ENCODE measurements at places on chromosomes 4 and X. TPM values are rescaled to one million over a fixed set of nuclear protein-coding genes. Genes with fewer than 3 reads are reported as not detected.

DNA sequence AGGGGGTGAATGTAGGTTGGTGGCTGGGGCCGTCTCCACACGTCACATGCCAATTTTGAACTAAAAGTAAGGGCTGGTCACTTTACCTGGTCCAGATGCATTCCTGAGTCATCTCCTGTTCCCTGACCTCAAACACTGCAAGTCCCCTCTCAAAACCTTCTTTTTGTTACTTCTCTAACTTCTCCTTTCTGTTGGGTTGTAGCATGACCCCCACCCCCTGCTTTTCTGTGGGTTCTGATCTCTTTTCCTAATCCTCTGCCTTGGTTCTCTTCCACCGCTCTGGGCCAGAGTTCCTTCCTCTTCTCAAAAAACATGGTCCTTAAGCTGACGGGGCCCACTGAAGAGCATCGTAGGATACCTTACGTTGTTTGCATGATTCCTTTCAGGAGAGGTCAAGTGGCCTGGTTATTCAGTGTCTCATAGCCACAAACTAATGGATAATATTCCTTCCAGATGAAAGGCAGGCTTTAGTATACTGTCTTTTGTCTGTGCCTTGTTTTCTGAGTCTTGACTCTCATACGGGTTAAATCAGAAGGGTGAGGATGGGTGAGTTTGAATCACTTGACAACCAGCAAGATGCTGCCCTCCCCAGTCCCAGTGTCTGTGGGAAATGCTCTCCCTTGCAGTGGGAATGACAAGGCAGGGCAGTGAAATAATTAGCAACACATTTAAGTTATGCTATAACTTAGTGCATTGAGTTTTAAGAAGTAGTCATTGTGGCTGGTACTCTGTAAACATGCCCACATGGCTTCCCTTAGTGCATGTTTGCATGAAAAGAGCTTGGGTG is 15.1 kb downstream of the SMS start:
- no peak overlapping the region for H3K4me3 ChIP-seq
- no peaks in the 10 kb centered on the region for H3K27me3 ChIP-seq
- no peaks in the 10 kb centered on the region for H3K36me3 ChIP-seq

The MAOB gene
- total RNA-seq = 19.6 TPM

The GAB1 gene
- total RNA-seq = 138 TPM

DNA sequence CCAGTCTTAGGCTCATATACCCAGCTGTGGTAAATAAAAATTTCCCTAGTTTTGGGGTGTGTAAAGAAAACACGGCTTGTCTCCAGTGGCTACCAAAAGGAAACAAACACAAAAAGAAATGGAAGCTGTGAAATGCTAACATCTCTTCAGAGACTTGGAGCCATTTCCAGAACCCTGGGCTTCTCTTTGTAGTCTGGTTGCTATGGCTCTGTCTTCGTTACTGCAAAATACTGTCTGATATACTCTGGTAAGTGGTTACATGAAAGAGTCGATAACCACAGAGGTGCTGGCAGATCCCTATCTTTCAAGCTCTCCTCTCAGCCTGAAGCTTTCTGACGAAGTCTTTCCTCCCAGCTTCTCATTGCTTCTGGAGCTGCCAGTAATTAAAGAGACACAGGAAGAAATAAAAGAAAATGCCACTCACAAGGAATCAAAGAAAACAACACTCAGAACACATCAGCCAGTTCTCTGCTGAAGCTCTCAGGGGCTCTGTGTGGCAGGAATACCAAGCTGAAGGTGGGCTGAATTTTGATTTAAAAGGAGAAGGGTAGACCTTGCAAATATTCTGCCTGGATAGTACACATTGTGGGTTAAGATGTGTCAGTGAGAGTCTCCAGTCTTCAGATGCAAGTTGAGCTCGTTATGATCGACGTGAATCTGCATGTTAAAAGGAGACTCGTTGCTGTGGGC is 107.6 kb upstream of the FAM9C start:
- H3K27ac ChIP-seq = no peak overlapping the region
- no peaks in the 10 kb centered on the region for H3K4me1 ChIP-seq
- H3K4me3 ChIP-seq = no peak overlapping the region
- no peak for DNase-seq
- H3K36me3 ChIP-seq = no peaks in the 10 kb centered on the region
- H3K27me3 ChIP-seq = no peaks in the 10 kb centered on the region

DNA sequence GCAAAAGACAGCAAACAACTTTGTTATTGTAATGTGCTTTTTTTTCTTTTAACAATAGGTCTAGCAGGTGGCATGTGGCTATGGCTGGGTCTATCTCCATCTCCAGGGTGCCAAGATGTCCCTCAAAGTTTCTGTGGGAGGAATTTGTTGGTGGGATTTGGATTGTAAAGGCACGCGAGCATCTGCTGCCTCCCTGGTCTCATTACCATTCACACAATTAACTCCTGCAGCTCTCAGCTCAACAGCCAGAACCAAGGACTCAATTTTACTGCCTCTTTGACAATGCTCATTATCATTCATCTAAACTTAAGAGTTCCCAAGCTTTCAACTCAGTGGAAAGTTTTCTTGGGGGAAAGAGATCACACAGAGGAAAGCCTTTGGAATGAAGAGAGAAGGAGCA is 10.9 kb upstream of the PCDH18 start:
- no peaks in the 10 kb centered on the region for H3K4me1 ChIP-seq
- H3K36me3 ChIP-seq = no peaks in the 10 kb centered on the region
- no peak overlapping the region for H3K27ac ChIP-seq
- no peak for DNase-seq
- H3K4me3 ChIP-seq = no peak overlapping the region

The TAB3 gene
- total RNA-seq = 17.2 TPM

- no peak overlapping the region for H3K27ac ChIP-seq
- H3K27me3 ChIP-seq = no peaks in the 10 kb centered on the region
- DNase-seq = no peak
- no peaks in the 10 kb centered on the region for H3K4me1 ChIP-seq
- no peaks in the 10 kb centered on the region for H3K36me3 ChIP-seq
- no peak overlapping the region for H3K4me3 ChIP-seq
Observed at GRCh38 chr4:87819281-87819919, 13.4 kb upstream of the MEPE start.

- no peaks in the 10 kb centered on the region for H3K4me1 ChIP-seq
- no peaks in the 10 kb centered on the region for H3K27me3 ChIP-seq
- H3K36me3 ChIP-seq = no peaks in the 10 kb centered on the region
Observed at GRCh38 chr4:138671606-138672084, 343.9 kb upstream of the NOCT start.

The NRK gene
- 12.2 TPM for total RNA-seq

DNA sequence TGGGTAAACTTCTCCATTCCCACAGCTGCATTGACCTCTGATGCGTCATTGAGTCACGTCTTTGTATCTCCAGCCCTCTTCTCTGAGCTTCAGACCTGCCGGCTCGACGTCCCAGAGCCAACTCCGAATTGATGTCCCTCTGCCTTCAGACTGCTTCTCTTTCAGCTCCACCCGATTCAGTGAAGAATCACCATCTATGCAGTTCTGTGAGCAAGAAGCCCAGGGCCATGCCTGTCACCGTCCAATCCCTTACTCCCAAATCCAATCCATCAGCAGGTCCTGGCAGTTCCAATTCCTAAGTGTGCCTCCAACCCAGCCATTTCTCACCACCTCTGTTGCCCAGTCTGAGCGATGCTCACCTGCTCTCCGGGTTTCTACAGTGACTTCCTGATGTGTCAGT is 70.7 kb downstream of the ENPP6 start:
- H3K4me3 ChIP-seq = no peak overlapping the region
- H3K4me1 ChIP-seq = peaks cover 7% of the 10 kb centered on the region
- no peak for DNase-seq

The MAGEB10 gene
- total RNA-seq = not detected

DNA sequence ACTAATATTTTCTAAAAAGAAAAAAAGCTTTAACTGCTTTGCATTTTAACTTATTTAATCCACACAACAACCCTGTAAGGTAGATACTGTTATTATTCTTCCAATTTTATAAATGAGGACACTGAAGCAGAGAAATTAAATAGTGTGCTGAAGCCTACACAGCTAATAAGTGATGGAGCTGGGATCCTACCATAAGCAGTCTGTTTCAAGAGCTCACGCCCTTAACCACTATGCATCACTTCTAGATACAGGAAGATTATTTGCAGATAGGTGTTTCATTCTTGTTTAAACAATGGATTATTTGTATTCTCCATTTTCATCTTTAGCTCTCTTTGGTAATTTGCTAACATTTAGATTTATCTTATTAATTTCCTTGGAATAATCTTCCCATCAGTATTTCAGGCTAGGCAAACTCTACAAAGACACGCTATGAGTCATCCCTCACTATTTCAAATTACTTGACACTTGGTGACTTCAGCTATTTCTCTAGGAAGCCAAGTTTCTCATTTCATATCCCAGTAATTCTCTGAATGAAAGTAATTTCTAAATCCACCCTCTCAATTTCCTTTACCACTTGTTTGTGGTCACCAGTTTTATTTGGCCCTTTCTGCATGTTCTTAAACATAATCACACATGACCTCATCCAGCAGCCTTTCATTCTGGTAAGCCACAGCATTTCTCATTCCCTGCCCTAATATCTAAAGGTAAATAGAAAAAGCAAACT is 67.3 kb downstream of the ASB9 start:
- H3K27me3 ChIP-seq = peaks cover 29% of the 10 kb centered on the region
- no peaks in the 10 kb centered on the region for H3K36me3 ChIP-seq
- no peak overlapping the region for H3K4me3 ChIP-seq
- no peak for DNase-seq

DNA sequence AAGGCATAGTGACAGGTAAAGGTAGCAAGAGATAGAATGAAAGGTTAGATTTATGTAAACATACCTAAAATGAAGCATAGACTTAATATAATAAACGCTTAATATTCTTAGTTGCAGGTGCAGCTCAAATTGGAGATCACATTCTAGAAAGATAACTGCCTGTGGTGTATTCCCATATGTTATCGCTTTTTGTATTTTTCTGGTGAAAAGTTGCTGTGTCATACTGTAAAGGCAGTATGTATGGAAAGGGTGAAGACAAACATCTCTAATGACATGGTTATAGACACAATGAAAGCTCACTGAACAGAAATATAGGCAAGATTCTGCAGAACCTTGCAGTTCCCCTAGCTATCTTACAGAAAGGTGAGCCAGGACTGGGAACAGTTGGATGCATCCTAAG is 240.3 kb downstream of the DCLK2 start:
- no peaks in the 10 kb centered on the region for H3K27me3 ChIP-seq
- peaks cover 22% of the 10 kb centered on the region for H3K4me1 ChIP-seq
- no peak overlapping the region for H3K4me3 ChIP-seq
- H3K27ac ChIP-seq = no peak overlapping the region

Data from lung (tissue), 17 donors.